Lower leg skin (tissue), 4 donors: ENCODE measurements at places on chromosomes 5 and 9. TPM values are rescaled to one million over a fixed set of nuclear protein-coding genes. Genes with fewer than 3 reads are reported as not detected.

- DNase-seq, result no peak
These were observed 119.6 kb downstream of the BOD1 start for GRCh38 chr5:173496883-173497255.

DNA sequence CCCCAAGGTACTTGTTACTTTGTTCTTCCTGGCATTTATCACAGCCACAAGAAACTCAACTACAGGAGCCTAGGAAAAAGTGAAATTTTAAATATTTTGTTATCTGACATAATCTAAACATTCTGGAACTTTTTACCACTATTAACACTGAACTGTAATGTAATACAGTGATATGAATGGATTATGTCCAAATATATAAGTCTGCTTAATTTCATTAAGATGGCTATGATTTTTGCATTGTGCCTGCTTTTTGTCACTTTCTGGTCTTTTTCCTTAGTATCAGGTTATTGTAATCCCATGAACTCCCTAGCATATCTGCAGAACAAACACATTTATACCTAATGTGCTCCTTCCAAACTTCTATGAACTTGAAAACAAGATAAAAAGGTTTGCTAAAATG is 35.8 kb downstream of the PJA2 start:
- no peak for DNase-seq

- DNase-seq, result no peak
These were observed 204.8 kb downstream of the C9orf50 start for GRCh38 chr9:129415942-129416651.

DNA sequence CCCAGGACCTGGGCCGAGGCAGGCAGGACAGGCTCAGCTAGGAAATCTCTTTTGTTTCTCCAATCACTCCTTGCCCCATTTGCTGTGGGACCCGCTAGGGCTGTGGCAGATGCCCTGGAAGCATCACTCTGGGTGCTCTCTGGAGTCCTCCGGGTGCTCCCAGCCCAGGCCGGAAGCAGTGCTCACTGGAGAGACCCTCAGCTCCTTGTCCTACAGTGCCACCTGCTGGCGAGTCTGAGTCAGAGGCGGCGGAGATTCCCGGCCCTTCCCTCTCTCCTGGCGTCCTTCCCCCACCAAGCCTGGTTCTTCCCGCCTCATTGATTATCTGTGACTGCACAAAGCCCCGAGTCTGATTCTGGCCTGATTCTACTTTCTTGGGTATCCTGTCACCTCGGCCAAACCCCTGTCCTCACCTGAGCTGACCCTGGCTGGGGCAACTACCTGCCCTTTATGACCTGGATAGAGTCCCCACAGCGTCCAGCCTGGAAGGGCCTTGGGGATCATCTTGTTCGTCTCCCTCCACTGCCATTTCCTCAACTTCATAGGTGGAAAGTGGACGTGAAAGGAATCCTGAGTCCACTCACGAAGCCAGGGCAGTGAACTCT is 7.3 kb upstream of the BARHL1 start:
- peak; percentile 41 for DNase-seq

DNA sequence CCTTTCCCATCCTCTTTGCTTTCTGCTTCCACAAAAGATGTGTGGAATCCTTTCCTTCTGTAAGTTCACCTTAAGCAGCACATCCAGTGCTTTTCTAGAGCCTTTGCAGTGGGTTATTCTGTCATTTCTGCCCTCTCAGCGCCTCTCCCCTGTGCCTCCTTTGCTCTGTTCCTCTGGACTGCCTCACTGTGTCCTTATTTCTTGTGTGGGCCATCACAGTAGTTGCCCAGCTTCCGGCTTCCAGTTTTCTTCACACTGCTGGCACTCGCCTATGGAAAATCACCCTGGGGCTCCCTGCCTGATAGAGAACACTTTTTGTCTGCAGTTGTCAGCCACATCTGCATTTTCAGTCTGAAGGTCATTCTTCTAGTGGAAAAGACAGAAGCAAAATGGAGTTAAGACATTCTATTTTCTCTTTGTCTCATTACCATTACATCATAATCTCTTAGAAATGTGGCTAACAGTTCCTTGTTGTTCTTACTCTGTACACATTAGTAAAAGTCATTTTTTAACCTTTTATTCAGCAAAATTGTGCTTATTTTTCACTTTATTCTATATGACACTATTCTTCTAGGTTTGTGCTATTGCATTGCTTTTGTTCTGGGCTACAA is 64.1 kb upstream of the ZNF608 start:
- no peak for DNase-seq

GRCh38 chr5:166324372-166324771 is 1967.1 kb upstream of the WWC1 start:
- no peak for DNase-seq

DNA sequence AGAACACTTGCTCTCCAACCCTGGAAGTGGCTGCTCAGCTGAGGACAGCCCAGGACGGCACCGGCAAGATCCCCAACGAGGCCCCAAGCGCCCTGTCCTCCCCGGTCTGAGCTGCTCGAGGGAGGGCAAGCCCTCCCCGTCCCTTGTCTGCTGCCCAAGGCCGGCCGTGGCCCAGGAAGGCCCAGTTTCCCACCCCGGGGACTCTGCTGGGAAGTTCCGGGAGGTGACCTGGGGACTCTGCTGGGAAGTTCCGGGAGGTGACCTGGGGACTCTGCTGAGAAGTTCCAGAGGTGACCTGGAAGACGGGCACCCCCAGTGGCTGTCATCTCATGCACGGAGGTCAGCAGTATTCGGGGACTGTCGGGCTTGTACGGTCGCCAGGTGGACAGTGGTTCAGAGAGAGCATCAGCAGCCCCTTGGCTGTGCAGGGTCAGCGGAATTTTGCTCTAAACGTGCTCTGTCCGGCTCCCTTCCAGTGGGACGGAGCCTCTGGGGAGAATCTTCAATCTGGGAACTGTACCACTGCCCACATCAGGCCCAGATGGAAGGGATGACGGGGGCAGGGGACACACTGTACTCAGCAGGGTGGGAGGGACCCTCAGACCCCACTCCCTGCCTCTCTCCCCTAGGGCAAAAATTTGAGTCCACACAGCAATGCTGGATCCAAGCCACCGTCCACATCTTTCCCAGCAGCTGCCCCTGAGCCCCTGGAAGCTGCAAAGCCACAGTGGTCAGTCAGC is 7.2 kb downstream of the NACC2 start:
- no peak for DNase-seq

DNA sequence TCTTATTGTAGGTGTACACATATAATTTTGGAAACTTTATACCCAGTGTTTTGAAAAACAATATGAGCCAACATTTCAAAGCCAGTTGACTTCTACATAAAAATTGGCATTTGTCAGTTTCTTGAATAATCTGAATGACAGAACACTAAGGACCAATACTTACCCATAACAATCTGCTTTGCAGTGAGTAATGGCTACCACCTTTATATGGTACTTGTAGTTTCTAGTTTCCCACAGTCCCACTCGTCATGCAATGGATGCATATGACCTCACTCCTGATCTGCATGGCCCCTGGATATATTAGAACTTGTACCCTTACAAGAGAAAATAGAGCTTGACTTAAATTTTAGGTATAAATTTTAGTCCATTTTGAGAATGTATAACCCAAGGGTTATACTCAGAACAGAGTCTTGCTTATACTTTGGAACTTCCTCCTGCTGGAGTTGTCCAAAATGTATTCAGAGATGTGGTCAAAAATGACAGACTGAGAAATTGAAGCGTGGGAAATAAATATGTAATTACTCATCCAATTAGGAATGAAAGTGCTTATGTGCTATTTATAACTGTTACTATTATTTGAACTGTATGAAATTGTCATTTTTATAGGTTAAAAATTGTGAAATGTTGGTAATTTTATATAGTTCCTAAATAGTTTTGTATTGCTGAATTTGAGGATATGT is 19.5 kb downstream of the XRCC4 start:
- no peak for DNase-seq

DNA sequence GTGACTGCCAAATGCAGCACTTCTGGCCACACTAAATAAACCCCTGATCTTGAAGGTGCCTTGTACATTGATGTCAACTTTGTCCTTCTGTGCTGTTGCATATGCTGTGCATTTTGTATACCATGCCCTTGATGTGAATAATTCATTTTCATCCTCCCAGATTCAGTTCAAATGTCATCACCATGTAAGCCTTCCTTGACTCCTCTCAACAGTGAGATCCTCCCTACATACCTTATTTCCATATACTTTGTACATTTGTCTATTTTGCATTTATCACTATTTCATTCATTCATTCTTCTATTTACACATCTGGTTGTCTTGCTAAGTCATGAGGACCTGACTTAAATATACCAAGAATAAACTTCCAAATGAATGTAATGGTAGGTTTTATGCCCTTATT is 273.2 kb upstream of the EFNA5 start:
- DNase-seq, result no peak

GRCh38 chr5:85823462-85824426 is 794.0 kb upstream of the COX7C start:
- DNase-seq, result no peak

CCDC107 gene
- 30.5 TPM for total RNA-seq

CAMK4 gene
- total RNA-seq, result 1.2 TPM

LCP2 gene
- 5.7 TPM for total RNA-seq

SH3RF2 gene
- total RNA-seq, result 122 TPM

MAML1 gene
- 31.6 TPM for total RNA-seq

SARDH gene
- not detected for total RNA-seq

CCNJL gene
- total RNA-seq, result 0.32 TPM

TENT4A gene
- 20.7 TPM for total RNA-seq
